IPS-NIHi11 (cell line): ENCODE measurements at places on chromosomes 4 and X.
A peak's percentile ranks its signal among the peaks of the same experiment; 100 is the strongest.

GRCh38 chr4:19051831-19052230 is 1030.3 kb upstream of the LCORL start:
- no peak for DNase-seq

- no peak for DNase-seq
These were observed 70.0 kb downstream of the NYX start for GRCh38 chrX:41516999-41517765.

DNA sequence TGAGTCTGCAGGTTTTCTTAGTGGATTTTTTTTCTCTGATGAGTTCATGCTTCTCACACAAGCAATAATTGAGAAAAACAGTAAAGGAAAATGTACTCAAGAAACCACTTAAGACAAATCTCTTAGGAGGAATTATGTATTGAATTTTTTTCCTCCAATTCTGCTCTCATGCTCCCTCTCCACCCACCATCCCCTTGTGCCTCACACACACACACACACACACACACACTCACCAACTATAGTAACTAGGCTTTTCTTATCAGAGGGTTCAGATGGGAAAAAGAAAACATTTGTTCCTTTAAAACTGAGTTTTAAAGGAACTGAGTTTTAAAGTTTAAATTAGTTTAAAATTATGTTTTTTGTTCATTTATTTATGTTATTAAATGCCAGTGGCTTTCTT is 47.0 kb upstream of the ANXA10 start:
- DNase-seq = no peak

DNA sequence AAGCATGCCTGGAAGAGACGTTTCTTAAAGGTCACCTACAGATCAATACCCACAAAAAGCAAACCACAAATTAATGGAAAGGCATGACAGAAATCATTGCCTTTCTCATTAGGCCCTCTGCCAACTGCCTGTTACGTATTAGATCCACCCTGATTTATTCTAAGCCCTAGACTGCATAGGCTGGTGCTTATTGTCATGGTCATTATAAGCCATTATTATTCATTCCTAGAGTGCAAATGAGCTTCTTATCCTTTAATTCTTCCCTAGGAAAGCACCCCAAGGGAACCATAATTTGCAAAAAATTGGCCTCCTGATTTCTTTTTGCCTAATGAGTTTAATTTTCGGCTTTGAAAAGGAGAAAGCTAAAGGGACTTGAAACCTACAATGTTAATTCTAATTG is 184.2 kb upstream of the GPRIN3 start:
- peak; percentile 21 for DNase-seq

GRCh38 chrX:77628294-77629025 is 157.6 kb downstream of the ATRX start:
- no peak for DNase-seq

DNA sequence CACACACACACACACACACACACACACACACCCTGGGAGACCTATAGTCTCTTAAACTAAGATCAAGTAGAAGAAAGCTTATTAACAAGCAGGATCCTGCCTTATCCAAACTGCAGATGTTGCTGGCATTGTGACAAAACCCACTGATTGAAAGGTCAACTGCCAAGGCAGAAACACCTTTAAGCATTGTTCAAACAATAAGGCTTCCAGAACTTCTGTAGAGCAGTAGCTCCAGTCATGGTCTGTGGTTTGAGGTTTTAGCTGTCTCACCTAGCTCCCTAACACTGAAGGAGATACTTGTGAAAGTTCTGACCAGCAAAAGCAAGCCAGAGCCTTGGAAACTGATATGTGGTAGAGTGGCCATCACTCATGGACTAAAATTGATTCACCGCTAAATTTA is 59.8 kb downstream of the PTCHD1 start:
- DNase-seq = no peak

GRCh38 chr4:17511950-17512795 is at the start of gene QDPR:
Gene QDPR, minus strand, starts transcription at chr4:17512090. Its CDS starts 36 bp downstream, at chr4:17512054.
- peak; percentile 92 for DNase-seq

DNA sequence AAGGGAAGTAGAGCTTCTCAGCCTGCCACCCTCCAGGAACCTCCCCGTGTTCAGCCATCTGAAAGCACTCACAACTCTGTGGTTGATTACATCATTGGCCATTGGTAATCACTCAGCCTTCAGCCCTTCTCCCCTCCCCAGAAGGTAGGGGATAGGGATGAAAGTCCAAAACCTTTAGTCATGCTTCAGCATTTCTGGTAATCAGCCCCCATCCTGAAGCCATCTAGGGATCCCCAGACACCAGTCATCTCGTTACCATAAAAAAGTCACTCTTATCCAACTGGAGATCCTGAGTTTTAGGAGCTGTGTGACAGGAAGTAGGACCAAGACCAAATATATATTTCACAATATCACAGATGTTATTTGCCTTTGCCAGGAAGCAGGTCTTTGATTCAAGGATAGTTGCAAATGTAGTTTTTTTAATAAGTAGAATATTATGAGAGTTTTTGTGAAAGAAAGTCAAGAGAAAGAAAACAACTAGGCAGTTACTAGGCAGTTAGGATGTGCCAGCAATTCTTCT is 364.6 kb upstream of the NOCT start:
- no peak for DNase-seq

DNA sequence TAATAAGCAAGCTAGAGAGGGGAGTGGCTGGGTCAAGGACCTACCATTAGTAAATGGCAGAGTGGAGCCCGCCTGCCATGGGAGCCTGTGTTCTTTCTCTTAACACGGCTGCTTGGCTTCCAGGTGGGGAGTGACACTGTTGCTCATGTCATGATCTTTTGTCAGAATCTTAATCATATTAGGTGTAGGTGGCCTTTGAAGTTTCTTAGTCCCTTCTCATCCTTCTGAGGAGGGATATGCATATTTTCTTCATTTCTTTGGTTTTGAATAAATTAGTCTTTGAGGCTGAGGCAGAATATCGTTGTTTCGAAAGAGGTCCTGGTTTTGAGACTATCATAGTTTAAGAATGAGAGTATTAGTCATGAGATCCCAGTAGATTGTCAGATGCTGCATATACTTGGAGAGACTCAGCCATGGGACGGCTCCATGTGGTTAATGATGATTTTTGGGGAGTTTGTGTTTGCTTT is 28.9 kb downstream of the SNX25 start:
- no peak for DNase-seq

GRCh38 chr4:151228189-151229119 is 48.5 kb upstream of the PRSS48 start:
- no peak for DNase-seq

GRCh38 chr4:20252656-20253282 is 1.1 kb downstream of the SLIT2 start:
- peak; percentile 36 for DNase-seq

DNA sequence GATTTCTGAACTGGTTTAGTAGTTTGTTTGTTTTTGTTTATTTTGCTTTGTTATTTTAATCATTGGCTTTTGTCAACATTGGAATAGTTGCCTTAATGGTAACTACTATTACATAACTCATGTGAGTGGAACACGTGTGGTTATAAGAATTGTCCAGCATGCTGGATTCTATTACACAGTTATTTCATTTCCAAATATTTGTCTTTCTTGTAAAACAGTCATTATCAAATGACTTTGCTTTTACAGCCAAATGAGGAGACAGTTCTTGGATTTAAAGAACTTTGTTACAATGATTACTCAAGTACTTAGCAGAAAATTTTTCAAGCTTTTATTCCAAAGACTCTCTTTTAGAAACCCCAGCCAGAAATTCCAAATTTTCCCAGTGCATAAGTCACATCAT is 516.1 kb upstream of the MAGEB2 start:
- DNase-seq = no peak

- DNase-seq = no peak
These were observed 52.5 kb downstream of the SYNPO2 start for GRCh38 chr4:118941149-118941548.

DNA sequence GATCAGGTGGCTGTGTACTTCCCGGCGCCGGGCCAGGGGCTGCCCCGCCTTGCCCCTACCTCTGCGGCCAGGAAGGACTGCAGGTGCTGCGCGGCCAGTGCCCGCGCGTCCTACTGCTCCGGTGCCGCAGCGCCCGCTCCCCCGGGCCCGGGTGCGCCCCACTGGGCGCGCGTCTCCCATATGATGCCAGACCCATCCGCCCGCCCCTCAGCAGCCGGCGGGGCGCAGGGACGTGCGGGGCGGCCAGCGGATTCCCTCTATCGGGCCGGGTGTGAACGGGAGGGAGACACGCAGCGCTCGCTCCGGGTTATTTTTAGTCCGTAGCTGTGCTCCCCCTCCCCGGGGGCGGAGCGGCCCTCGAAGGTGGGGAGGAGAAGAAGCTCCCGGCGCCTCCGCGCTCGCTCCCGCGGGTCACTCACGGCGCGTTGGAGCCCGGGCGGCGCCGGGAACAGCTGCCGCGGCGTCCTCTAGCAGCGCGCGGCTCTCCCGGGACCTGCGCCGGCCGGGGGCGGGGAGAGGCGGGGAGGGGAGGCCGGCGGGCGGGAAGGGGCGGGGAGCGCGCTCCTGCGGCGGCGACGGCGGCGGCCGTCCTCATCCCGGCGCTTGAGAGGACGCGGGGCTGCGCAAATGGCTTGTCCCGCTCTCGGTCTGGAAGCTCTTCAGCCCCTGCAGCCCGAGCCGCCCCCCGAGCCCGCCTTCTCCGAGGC is 103.6 kb downstream of the UCHL1 start:
- DNase-seq = peak; percentile 79

DNA sequence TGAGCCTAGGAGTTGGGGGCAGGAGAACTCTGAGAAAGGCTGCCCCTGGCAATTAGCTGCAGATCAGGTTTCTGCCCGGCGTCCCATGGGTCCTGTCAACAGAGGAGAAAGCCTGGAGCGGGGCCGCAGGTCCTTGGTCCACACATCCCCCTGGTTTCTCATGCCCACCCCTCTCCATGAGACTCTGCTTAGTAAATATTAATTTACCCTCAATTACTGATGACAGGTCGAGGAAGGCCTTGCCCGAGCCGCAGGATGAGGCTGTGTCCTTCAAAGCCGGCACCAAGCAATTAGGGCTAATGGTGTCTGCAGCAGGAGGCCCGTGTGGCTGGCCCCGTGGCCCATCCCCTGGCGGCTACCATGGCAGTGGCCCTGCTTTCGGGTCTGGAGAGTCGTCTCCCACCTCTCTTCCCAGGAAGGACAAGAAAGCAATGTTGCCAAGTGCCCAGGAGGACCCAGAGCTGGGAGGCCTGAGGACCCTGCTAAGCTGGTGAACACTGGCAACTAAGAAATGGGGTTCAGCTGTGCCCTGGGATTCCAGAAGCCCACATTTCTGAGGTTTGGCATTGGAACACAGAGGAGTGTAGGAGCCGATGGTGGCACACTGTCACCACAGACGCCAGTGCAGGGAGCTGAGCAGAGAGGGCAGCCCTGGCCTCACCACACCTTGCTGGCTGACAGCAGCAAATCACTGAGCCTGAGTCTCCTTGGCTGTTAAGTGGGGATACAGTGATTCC is 114.6 kb downstream of the CPZ start:
- DNase-seq = peak; percentile 35

GRCh38 chr4:16770710-16771285 is 127.6 kb downstream of the LDB2 start:
- DNase-seq = no peak

- peak; percentile 58 for DNase-seq
These were observed at the start of gene PNMA3 for GRCh38 chrX:153055871-153056749. Gene PNMA3, plus strand, starts transcription at chrX:153056470. Its CDS starts 586 bp downstream, at chrX:153057056.

DNA sequence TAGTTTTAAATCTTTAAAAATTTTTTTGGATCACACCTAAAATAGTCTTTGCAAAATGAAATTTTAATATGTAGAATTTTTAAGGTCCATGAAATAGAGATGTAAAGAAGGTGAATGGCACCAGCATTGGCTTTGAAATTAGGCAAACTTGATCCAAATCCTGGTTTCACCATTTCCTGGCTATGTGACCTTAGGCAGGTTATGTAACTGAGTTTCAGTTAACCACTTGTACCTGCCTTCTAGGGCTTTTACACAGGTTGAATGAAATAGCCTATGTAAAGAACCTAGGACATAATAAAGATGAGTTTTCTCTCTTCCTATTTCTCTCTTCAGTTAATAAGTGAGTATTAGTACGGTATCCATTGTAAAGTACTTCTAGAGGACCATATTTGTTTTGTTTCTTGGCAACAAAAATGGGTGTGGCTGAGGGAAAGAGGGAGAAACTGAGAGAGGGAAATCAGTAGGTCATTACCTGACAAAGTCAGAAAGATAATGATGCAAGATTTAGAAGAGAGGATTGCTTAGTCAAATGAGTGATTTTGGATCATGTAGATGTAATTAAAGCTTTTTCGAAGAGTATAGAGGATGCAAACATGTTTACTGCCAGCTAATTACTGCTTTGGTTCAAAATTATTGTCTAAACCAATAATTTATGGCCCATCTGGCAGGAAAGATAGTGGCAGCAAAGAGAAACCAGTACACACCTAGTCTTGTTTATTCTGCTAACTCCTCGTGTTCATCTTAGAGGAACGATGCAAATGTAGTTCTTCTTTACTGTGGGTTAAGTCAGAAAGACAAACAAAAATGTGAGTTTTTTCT is 81.9 kb downstream of the PDLIM5 start:
- no peak for DNase-seq

GRCh38 chr4:16109256-16109655 is 25.4 kb upstream of the PROM1 start:
- DNase-seq = no peak

DNA sequence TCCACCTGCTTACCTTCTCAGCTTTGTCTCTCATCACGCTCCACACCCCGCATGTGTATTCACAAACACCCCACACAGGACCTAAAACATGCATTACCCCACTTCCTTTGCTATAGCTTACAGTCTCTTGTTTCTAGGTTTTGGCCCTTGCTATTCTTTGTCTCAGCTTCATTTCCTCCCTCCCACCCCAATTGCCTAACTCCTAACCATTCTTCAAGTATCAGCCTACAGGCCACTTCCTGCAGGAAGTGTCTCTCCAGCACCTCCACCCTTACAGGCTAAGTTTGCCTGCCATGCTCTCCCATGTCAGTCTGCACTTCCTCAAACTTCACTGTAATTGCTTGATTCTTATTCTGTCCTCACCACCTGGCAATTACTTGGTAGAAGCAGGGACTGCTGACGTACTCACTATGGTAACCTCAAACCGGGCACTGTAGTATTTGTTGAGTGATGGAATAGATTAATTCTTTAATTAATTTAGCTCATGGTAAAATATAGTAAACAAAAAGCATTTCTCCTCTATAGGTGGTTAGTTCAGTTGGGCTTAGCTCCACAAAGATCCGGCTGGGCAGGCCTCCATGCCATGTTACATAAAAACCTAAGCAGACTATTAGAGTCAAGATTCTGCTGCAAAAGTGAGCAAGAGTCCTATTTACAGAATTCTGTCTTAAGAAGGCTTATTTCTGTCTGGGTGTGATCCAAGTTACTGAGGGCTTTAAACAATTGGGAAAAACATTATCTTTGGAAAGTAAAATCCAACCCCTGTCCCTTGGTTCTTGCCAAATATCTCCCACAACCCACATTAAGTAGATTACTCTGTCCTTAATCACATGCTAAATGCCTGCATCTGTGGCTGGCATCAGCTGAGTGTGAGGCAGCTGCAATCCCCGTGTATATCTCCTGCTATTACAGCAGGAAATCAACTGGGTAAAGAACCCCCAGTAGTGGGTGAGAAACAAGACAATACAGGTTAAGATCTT is 124.7 kb upstream of the CPEB2 start:
- no peak for DNase-seq

DNA sequence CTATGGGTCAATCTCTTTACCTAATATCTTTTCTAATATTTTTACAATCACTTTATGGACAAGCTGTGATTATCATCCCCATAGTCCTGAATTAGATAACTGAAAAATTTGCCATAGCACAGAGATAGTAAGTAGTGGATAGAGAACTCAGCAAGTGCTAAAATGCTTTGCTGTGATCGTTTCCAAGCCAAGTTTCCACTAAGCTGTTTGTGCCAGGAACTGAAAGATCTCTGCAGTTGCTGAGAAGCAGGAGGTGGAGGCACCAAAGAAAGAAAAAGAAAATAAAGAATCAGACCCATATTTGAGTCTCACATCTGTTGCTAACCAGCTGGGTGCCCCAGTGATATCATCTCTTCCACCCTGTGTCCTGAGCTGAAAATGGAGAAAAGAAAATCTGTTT is 605.6 kb upstream of the BOD1L1 start:
- DNase-seq = no peak
